Lung (tissue), 17 donors: ENCODE measurements at places on chromosomes 12 and 14. TPM values are rescaled to one million over a fixed set of nuclear protein-coding genes. Genes with fewer than 3 reads are reported as not detected.

Gene TPPP2
- total RNA-seq: 0.65 TPM

GRCh38 chr12:30811966-30812365, 57.2 kb upstream of the CAPRIN2 start:
- no peak for DNase-seq
- no peaks in the 10 kb centered on the region for H3K4me1 ChIP-seq
- no peak overlapping the region for H3K4me3 ChIP-seq
- H3K27me3 ChIP-seq: no peaks in the 10 kb centered on the region
- no peaks in the 10 kb centered on the region for H3K36me3 ChIP-seq

- peak overlapping the region; percentile 73 for H3K27ac ChIP-seq
- no peak for DNase-seq
- no peak overlapping the region for H3K4me3 ChIP-seq
- H3K27me3 ChIP-seq: no peaks in the 10 kb centered on the region
- H3K36me3 ChIP-seq: no peaks in the 10 kb centered on the region
These were observed 84.1 kb downstream of the FGD4 start for GRCh38 chr12:32483499-32483898.

DNA sequence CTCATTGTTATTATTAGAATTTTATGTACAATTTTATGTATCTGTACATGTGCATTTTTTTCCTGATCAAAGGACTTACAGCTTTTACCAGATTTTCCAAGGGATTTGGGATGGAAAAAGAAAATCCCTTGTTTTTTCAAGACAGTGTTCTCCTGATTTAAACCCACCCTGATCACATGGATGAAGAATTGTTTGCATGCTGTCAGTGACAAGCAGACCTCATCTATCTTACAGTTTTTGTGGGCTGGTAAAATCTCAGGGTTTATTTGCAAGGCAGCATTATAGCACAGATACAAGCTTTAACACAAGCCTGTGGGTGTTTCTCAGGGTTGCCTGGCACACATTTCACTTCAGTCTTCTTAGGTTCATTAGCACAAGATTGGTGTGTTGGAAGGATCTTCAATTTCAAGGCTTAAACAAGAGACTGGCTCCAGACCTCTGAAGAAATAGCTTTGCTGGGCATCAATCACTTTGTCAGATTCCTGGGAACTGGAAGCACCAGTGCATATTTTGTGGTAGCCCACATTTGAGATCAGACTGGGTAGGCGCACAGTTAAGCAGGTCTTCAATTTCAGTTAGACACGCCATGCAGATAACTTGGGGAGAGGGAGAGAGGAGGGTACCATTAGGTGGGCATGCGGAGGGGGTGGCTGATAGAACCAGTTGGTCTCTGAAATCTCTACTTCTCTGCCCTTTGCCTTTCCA, 118.0 kb downstream of the TBX5 start:
- no peak overlapping the region for H3K27ac ChIP-seq
- no peaks in the 10 kb centered on the region for H3K36me3 ChIP-seq
- H3K27me3 ChIP-seq: no peaks in the 10 kb centered on the region
- no peak overlapping the region for H3K4me3 ChIP-seq
- peaks cover 2% of the 10 kb centered on the region for H3K4me1 ChIP-seq

DNA sequence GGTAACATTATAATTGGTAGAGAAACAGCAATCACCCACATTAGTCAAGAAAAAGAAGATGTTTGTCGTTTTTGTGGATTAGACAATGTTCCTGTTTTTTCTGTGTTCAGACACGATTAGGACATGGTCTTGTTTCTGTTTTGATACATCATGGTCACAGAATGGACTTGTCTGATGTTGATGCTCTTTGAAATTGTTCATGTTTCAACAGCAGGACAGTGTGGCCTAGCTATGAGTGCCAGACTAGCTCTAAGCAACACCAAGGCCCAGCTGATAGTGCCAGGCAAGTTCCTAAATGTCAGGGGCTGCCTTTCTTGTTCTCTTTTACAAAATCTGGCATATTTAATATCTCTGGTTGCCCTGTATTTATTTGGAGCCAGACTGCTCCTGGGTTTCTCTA, 40.9 kb upstream of the TOMM20L start:
- H3K4me3 ChIP-seq: no peak overlapping the region
- H3K27me3 ChIP-seq: no peaks in the 10 kb centered on the region
- H3K27ac ChIP-seq: no peak overlapping the region
- no peak for DNase-seq
- peaks cover 28% of the 10 kb centered on the region for H3K36me3 ChIP-seq
- no peaks in the 10 kb centered on the region for H3K4me1 ChIP-seq
